ENCODE measurements at places on chromosomes 7 and 10.

- DNase-seq = no peak
Observed at GRCh38 chr10:71314028-71314693, 4.9 kb upstream of the SLC29A3 start.

DNA sequence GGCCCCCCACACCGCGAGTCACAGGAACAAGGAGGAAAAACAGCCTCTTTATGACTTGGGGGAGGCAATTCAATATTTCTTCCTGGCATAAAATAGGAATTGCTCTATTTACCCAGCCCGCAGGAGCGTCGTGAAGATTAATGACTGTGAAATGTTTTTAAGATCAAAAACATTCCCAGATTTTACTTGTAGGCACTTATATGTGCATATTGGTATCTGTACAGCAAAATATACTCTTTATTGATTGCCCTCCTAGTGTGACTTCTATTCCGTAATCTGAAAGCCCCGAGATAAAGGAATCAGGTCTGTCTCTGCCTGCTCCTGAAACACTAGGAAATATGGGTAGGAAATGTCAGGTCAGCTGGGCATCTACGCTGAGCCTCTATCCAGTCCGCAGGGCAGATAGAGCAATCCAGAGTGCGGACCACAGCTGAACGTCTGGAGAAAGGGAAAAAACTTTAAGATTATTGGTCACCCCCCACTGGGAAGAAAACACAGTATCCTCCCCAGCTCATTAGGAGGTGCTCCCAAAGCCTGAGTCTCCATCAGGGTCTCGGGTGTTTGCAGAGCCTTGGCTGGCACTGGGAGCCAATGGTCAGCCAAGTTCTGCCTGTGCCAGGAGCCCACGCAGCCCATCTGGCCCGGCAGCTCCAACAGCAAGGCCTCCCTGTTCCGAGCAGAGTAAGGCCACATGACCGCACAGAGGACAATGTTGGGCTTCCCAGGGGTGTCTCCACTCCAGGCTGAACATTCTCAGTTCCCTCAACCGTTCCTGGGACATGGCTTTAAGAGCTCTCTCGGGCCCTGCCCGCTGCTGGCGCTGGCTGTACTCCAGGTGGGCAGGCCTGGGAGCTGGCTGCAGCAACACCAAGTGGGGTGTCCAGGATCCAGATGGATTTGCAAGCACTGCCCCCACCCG, 7.7 kb downstream of the CTBP2 start:
- no peak for DNase-seq

- DNase-seq = no peak
Observed at GRCh38 chr7:1422512-1423263, 36.6 kb downstream of the MICALL2 start.

DNA sequence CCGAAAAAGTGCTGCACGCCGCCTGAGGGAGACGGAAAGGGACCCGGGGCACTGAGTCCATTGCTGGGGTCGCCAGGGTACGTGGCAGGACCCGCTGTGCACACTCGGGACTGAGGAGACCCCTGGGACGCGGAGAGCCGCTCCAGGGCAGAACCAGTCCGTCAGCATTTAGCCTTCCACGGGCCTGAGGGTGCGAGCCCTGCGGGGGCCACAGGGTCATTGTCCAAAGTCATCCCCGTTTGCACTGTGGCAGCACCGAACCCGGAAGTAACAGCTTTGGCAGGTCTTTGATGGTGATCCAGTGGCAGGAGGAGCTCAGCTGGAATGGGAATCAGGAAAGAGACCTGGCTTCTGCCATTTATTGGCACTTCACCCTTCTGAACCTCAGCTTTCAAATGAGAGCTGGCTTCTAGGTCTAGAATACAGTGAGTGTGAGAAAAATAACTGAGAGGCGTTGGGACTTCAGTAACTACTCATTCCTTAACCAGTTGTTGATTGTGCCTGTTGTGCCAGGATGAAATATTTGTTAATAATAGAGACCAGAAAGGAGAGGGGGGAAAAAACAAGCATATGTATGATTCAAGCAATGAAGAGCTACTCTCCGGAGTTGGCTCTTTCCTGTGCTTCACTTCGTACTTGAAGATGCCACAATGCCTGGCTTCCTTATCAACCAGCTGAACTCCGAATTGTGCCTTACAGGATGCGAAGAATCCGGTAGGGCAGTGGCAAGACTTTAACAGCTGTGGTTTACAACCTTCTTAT, 811 bp upstream of the ARHGAP12 start:
- no peak for DNase-seq

DNA sequence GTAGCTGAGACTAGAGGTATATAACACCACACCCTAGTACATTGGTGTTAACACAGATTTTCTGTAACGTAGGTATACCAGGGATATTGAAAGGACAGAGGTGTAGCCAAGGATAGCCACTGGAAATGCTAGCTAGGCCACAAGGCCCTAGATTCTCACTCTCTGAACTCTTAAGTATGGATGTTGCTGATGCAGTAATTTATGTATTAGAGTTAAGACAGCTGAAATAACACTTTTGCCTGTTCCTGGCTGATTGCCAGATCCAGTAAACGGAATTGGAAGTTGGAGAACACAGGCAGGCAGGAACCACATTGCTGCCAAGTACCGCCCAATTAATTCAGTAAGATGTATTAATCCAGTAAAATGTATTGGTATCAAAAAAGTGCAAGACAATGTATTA, 1.8 kb downstream of the CALU start:
- no peak for DNase-seq
